ENCODE measurements at places on chromosomes 3 and 15.

- DNase-seq = peak; percentile 21
These were observed 7.1 kb upstream of the FMN1 start for GRCh38 chr15:33201491-33202231.

DNA sequence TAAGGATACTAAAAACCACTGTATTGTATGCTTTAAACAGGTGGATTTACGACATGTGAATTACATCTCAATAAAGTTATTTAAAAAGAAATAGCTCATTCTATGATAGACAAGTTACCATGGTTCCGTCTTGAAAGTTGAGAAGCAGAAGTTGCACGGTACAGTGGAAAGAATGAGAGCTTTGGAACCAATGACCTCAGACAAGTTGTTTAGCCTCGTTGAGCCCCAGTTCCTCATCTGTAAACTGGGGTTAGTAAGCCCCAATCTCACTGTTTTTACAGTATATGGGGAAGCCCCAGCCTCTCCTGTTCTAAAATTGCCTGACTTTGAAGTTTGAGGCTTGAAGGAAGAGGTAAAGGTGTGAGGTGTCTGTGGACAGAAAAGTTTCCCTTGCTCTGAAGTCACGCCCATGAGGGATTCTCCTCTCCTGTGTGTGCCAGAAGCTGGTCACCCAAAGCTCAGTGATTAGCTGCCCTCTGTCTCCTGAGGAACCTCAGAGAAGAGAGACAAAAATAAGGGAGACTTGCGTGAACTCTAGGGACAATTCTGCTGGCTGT, 10.0 kb downstream of the CRYGS start:
- DNase-seq = no peak

GRCh38 chr3:116994351-116994879, 284.8 kb downstream of the TUSC7 start:
- DNase-seq = no peak

- no peak for DNase-seq
These were observed 26.6 kb downstream of the CLDN18 start for GRCh38 chr3:138036572-138036971.

DNA sequence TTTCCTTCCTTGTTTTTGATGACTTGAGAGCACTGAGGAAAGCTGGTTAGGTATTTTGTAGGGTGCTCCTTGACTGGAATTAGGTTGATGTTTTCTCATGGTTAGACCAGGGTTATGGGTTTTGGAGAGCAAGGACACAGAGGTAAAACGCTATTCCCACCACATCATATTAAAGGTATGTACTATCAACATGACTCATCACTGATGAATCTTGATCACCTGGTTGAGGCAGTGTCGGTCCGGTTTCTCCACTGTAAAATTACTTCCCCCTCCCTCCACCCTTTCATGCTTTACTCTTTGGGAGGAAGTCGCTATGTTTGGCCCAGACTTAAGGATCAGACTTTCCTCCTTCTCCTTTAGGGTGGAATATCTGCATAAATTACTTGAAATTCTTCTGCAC, 201.6 kb downstream of the EDEM1 start:
- no peak for DNase-seq

GRCh38 chr3:133479895-133480669, 80.2 kb downstream of the BFSP2 start:
- no peak for DNase-seq

DNA sequence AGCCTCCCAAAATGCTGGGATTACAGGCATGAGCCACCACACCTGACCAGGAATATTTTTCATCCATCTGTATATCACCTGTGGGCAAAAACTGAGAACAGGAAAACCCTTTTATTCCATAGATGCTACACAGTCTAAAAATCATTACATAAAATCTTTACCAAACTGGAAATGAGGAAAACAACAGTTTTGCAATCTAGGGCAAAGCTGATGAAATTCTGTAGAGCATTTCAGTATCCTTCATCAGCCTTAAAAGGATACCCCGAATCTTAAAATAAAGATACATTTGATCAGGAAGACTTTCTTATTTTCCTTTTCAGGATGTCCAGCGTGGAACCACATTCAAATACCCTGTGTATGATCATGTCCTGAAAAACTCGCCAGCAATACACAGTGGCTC, 7.1 kb downstream of the SIAH2 start:
- DNase-seq = no peak

GRCh38 chr3:105014631-105015030, 352.1 kb upstream of the ALCAM start:
- no peak for DNase-seq

- no peak for DNase-seq
These were observed 23.8 kb downstream of the CXCR6 start for GRCh38 chr3:45966950-45967640.

- DNase-seq = no peak
These were observed 31.1 kb downstream of the PHLDB2 start for GRCh38 chr3:111890051-111890580.

DNA sequence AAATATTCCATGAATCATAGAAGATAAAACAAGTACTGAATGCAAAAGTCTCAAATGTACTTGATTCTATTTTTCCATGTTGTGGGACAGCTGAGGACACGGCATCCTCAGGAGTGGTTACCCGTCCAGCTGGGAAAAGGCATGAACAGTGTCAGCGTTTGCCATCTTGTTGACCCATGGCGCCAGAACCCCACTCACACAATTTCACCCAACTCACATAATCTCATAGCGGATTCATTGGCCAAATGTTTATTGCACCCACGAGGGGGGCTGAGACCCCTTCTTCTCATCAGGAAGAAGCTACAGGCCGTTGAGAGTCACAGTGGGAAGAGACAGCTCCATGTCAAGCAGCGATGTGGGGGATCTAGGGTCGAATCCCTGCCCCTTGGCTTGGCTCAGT, 72.9 kb downstream of the OCA2 start:
- no peak for DNase-seq

DNA sequence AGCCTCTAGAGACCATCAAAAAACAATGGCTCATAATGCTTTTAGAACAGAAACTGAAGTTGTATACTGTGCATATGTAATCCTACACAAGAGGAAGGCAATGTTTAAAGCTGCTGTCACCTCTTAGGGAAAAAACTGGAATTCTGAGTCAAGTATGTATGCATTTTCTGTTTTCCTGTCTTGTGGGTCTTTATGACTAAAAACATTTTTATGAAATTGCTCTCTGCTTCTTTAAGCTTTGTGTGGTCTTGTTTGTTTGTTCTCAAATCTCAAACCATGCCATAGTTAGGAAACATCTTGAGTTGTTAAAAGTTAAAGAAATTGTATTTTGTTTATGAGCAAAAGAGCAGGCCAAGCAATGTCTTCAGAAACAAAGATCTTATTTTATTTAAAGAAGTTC, 80.9 kb upstream of the SOX2 start:
- DNase-seq = no peak

GRCh38 chr3:105523501-105523900, 156.8 kb downstream of the ALCAM start:
- DNase-seq = no peak
